Activated CD4-positive, alpha-beta T cell treated with anti-CD3 and anti-CD28 coated beads for 4 hours (primary cell): ENCODE measurements at places on chromosomes 4 and X.

DNA sequence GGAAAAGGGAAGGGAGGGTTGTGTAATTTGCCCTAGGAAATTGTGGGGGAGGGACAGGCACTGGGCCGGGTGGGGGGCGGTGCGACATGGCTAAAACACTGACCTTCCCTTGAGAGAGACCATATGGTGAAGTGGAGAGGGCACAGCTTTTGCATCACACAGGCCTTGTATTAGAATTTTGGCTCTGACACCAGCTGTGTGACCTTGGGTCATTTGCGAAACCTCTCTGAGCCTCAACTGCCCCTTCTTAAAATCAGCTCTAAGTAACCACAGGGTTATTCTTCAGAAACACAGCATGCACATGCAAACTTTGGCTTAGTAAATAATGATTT is 25.8 kb downstream of the PDGFRA start:
- no peak for DNase-seq

DNA sequence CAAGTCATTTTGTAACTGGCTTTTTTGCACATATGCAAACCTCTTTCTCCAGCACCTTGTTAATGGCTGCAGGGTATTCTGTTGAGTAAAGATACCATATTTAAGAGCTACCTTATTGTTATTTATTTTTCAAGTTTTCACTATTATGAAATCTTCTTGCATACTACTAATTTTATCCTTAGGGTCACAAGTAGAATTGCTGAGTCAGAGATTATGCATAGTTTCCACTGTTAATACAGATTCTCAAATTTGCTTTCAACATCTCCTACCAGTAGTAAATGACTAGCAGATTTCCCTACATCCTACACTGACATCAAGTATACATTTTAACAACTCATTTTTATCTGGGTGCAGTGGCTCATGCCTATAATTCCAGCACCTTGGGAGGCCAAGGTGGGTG is 112.6 kb downstream of the RELL1 start:
- no peak for DNase-seq

DNA sequence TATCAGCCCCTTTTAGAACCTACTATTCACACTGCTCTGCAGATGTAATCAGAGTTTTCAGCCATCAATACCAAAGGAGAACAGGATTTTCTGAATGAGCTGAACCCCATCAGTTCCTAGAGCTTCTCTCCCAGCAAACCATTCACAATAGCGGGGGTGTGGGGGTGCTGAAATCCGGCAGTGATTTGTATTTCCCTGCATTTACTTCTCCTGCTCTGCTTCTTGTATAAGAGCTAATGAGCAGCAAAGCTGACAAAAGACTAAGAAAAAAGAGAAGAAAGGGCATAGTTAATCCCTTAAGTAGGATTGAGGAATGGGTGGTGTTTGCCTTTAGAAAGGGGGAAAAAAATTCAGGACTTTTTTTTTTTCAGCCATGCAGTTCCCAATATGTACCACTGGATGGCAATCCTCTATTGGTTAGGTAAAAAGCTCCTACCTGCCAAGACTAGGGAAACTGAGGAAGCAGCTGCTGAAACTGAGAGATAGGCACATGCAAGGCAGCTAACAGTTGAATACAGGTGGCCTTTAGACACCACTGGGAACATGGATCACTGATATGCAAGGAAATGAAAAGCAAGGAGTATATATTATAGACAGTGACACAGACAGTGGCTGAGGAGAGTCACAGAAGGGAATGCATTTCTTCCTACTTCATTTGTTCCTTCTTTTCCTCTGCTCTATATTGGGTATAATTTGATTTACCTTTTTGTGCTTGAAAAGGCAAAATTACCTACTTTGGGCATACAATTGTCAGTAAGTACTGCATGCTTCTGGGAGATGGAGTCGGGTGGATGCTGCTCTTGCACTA is 217.9 kb downstream of the HS6ST2 start:
- no peak for DNase-seq

GRCh38 chr4:123386609-123387008 is 10.0 kb upstream of the SPRY1 start:
- no peak for DNase-seq

DNA sequence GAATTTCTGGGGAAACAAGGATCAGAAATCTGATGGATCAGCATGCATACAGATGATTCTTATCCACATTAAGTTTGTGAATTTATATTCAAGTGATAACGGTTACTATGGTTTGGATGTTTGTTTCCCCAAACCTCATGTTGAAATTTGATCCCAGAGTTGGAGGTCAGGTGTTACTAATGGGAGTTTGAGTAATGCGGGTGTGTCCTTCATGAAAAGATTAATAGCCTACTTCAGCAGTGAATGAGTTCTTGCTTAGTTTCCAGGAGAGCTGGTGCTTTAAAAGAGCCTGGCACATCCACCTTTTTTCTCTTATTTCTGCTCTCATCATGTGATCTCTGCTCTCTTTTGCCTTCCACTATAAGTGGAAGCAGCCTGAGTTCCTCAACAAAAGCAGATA is 712.4 kb downstream of the IL1RAPL1 start:
- DNase-seq, result no peak

GRCh38 chr4:3364199-3364598 is 71.4 kb downstream of the RGS12 start:
- no peak for DNase-seq

GRCh38 chrX:48703642-48704481 is 7.3 kb downstream of the SUV39H1 start:
- DNase-seq, result no peak

GRCh38 chrX:134186362-134187121 is 50.4 kb upstream of the CCDC160 start:
- DNase-seq, result peak; percentile 60

DNA sequence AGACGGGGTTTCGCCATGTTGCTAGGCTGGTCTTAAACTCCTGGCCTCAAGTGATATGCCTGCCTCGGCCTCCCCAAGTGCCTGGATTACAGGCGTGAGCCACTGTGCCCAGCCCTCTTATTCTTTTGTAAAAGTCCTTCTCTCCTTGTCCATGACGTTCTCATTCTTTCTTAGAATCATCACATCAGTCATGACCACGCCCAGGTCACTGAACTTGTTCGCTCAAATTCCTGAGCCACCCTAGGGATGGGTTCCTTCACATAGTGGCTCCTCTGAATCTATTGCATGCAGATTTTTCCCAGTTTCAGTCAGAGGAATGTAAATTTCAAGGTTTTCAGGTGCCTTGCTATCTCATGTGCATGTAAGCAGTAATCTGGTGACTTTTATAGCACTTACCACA is 15.7 kb downstream of the JADE1 start:
- DNase-seq, result no peak

GRCh38 chrX:129523079-129523911 is at the start of gene SMARCA1:
Gene SMARCA1 (minus strand): TSS chrX:129523490. CDS start chrX:129523370, 120 bp downstream.
- DNase-seq, result no peak

DNA sequence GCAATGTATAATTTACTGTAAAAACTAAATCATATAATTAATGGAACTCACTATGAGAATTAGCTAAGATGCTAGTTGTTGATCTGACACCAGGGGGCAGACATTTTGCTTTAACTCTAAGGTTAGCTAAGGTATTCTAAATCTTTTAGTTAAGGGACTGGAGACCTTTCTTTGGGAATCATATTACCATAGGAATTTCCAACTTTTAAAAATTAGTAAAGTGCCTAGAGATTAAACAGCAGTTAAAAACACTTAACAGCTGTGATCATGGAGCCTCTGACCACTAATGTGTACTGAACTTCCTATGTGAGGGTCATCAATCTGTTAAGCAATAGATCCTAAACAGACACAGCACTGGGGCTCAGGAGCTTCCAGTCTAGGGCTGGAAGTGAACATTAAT is 226.6 kb downstream of the NSUN7 start:
- DNase-seq, result no peak

DNA sequence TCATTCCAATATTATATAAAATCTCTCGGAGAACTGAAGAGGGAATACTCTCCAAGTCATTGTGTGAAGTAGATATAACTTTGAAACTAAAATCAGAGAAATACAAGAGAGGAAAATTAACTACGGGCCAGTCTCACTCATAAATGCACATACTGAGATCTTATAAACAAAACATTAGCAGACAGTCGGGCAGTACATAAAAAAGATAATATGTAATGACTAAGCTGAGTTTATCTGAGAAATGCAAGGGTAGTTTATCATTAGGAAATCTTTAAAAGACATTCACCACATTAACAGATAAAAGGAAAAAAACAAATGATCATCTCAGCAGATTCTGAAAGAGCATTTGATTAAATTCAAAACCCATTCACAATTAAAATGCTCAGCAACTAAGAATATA is 116.7 kb downstream of the NYX start:
- DNase-seq, result no peak

- no peak for DNase-seq
Observed at GRCh38 chr4:8238036-8238511, 31.5 kb upstream of the HTRA3 start.

DNA sequence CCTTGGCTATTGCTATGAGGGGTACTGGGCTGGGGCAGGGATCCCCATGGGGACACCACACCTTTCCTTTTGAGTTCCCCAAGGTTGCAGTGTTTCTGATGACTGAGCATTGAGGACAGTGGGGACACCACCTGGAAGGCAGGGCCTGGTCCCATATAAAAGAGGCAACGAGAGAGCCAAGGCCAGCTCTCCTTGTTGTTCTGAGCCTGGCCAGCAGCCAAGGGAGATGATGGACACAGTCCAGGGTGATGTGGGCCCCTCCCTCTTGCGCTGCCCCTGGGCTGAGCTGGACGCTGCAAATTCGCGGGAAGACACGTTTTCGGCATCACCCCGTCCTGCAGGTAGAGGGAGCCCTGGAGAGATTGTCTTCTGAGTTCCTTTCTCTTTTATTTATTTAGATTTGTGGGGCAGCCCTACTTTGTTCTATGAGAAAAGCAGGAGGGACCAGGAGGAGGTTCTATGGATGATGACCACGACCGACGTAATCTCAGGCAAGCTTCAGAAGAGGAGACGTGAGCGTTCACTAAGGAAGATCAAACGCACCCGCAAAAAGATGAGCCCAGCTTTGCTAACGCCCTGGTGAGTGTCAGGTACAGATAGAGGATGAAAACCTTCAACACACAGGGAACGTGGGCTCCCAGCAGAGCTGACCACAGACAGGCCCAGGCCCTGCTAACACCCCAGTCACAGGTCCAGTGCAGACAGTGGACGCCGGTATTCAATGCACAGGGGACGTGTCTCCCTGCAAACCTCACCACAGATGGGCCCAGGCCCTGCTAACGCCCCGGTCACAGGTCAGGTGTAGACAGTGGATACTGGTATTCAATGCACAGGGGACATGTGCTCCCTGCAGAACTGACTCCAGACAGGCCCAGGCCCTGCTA is 97.4 kb downstream of the SHOX start:
- no peak for DNase-seq

- DNase-seq, result no peak
Observed at GRCh38 chr4:174086829-174087799, 196.4 kb downstream of the FBXO8 start.

DNA sequence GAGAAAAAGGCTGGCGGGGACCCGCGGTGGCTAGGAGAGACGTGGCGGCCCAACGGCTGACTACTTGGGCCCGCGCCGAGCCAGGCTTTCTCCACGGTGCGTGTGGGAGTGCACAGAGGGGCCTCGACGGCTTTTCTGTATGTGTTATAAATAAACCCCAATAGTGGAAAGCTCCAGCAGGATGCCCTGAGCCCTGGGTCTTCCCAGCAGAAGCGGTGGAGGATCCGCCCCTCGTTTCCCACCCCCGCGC is 268 bp upstream of the PRRG1 start:
- DNase-seq, result no peak

GRCh38 chr4:142440093-142440492 is 406.0 kb downstream of the INPP4B start:
- DNase-seq, result no peak

- DNase-seq, result no peak
Observed at GRCh38 chr4:42070463-42070862, 80.1 kb downstream of the SLC30A9 start.

GRCh38 chrX:19072372-19072771 is 49.9 kb downstream of the ADGRG2 start:
- no peak for DNase-seq

GRCh38 chrX:153641627-153642026 is 5.4 kb upstream of the DUSP9 start:
- no peak for DNase-seq

DNA sequence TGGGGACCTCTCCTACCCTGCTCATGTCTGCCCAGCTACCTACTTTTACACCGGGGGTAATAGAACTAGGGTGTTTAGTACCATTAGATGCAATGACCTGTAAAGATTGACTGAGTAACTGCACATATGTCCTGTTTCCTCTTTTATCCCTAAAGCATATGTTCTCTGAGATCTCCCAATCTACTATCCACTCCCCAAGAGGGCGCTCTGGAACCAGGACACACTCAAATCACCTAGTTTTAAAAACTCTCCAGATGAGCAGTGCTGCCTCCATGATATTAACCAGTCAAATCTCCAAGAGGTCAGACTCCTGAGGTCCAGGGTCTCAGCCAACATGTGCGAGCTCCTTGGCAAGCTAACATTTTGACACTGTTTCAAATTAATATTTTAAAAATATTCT is 87.0 kb upstream of the TSPAN5 start:
- DNase-seq, result no peak

GRCh38 chr4:38065176-38065575 is 105.0 kb downstream of the PTTG2 start:
- no peak for DNase-seq

DNA sequence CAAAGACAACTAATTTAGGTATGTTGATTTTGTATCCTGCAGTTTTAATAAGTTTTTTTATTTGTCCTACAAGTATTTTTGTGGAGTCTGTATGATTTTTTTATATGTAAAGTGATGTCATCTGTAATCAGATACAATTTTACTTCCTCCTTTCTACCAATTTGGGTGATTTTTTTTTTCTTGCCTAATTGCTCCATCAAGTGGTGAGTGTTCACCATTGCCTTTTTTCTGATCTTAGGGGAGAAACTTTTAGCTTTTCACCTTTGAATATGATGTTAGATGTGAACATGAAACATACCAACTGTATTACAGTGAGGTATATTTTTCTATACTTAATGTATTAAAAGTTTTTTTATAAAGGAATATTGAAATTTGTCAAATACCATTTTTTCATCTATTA is 362.3 kb downstream of the PABPC4L start:
- no peak for DNase-seq

DNA sequence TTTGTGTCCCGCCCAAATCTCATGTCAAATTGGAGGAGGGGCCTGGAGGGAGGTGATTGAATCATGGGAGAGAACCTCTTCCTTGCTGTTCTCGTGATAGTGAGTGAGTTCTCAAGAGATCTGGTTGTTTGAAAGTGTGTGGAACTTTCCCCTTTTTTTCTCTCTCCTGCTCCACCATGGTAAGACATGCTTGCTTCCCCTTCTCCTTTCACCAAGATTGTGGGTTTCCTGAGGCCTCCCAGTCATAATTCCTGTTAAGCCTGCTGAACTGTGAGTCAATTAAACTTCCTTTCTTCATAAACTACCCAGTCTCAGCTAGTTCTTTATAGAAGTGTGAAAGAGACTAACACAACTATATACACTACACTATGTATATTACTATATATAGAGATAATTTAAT is 697.8 kb upstream of the HS3ST1 start:
- no peak for DNase-seq

- no peak for DNase-seq
Observed at GRCh38 chr4:9735515-9735914, 45.9 kb upstream of the DRD5 start.

GRCh38 chrX:118574666-118575065 is 79.1 kb downstream of the DOCK11 start:
- no peak for DNase-seq
